ENCODE measurements at places on chromosomes 5 and 9.

GRCh38 chr5:95726811-95727763 is 4.0 kb upstream of the RHOBTB3 start:
- H3K4me3 ChIP-seq: no peak overlapping the region
- H3K4me1 ChIP-seq: peaks cover 6% of the 10 kb centered on the region
- H3K27me3 ChIP-seq: peaks cover 13% of the 10 kb centered on the region
- no peaks in the 10 kb centered on the region for H3K36me3 ChIP-seq
- H3K27ac ChIP-seq: no peak overlapping the region
- no peak for DNase-seq

GRCh38 chr5:140020601-140021177 is 22.4 kb downstream of the NRG2 start:
- no peak overlapping the region for H3K27ac ChIP-seq
- DNase-seq: no peak
- no peak overlapping the region for H3K4me3 ChIP-seq
- H3K36me3 ChIP-seq: no peaks in the 10 kb centered on the region
- H3K4me1 ChIP-seq: no peaks in the 10 kb centered on the region
- no peaks in the 10 kb centered on the region for H3K27me3 ChIP-seq

DNA sequence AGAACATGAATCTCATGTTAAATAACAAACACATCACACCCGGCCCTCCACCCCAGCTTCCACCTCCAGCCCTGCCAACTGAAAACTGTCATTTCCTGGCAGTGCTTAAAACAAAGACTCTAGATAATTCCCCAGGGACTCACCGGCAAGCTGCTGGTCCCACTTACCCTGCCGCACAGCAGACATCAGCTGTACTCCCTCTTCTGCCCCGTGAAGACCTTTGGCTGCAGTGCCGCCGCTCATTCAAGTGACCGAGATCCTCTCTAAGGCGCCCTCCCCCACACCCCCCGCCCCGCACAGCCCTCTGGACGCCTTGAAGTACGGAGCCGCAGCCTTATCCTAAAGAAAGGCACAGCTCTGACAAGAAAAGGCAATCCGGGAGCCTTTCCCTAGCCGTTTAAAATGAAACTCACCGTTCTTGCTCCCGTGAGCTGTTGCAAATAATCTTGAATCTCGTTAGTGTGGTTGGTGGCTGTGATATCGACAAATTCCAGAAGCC is 434 bp downstream of the GLRX start:
- peaks cover 12% of the 10 kb centered on the region for H3K27me3 ChIP-seq
- DNase-seq: peak; percentile 76
- peak overlapping the region; percentile 99 for H3K27ac ChIP-seq
- H3K4me3 ChIP-seq: peak overlapping the region; percentile 91
- peaks cover 6% of the 10 kb centered on the region for H3K36me3 ChIP-seq
- peaks cover 33% of the 10 kb centered on the region for H3K4me1 ChIP-seq

DNA sequence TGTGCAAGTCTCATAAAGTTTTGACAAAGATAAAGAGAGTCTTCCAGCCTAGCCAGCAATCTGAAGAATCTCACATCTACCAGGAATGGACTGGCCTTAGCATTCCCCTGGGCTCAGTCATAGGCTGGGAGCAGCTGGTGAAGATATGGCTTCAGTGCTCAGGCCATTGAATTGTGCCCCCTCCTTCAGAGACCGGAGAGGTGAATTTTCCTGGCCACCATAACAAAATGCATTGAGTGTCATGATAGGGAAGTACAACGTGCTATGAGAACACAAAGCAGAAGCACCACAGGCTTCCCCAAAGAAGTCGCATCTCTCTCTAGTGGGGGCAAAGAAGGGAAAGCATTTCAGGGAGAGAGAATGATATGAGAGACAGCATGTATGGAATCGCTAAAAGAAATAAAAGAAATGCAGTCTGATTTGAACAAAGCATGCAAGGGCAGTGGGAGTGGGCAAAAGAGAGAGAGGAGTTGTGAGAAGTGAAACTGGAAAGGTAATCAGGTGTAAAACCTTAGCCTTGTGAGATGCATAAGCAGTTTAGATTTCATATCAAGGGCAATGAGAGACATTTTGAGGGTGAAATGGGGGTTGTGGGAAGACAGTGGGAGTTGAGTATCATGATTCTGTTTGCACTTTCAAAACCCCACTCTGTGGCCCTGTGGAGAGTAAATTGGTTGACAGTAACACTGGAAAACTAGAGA is 57.1 kb upstream of the NMUR2 start:
- peak; percentile 16 for DNase-seq
- peaks cover 11% of the 10 kb centered on the region for H3K4me1 ChIP-seq
- no peaks in the 10 kb centered on the region for H3K27me3 ChIP-seq
- peak overlapping the region; percentile 2 for H3K27ac ChIP-seq
- no peaks in the 10 kb centered on the region for H3K36me3 ChIP-seq

DNA sequence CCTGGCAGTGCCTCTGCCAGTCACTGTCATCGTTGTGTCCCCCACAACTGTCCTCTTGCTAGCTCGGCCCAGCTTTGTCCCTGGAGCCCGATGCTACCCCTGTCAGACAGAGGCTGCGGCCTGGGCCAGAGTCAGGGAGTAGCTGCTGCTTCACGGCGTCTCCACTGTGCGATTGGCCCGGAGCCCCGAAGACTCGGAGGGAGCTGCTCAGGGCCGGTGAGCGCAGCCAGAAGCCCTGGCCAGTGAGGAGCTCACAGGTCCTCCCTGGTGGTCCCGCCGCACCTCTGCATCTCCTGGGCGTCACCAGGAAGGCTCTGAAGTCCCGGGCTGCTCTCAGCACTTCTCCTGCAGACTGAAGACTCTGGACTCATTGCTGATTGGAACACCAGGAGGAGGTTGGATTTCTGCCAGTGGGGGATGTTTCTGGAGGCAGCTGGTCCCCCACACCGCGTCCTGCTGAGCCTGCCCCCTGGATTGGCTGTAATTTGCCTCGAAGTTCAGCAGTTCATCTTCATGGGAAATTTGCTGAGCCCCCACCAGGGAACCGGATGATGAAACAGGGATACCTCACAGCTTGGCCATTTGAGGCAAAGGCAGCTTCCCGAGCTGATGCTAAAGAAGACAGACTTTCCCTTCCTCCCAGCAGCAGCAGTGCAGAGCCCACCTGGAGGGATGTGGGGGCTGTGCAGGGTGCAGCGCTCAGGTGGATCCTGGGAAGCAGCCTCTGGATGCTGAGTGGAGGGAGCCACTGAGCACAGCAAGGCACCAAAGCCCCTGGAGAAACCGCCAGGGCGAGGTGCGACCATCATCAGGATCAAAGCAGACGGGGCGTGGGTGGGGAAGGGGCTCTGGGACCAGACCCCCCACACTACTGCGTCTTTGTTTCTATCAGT is 45.6 kb downstream of the USP20 start:
- H3K27me3 ChIP-seq: peaks cover 11% of the 10 kb centered on the region
- no peak for DNase-seq
- peaks cover 32% of the 10 kb centered on the region for H3K4me1 ChIP-seq
- peak overlapping the region; percentile 68 for H3K27ac ChIP-seq
- H3K36me3 ChIP-seq: no peaks in the 10 kb centered on the region

GRCh38 chr9:84079994-84080393 is 99.4 kb downstream of the RMI1 start:
- no peak overlapping the region for H3K4me3 ChIP-seq
- H3K4me1 ChIP-seq: peaks cover 5% of the 10 kb centered on the region
- H3K27me3 ChIP-seq: peaks cover 1% of the 10 kb centered on the region
- no peaks in the 10 kb centered on the region for H3K36me3 ChIP-seq
- no peak overlapping the region for H3K27ac ChIP-seq

GRCh38 chr9:95053611-95054570 is 263.6 kb downstream of the FANCC start:
- no peak for DNase-seq
- H3K27me3 ChIP-seq: no peaks in the 10 kb centered on the region
- H3K36me3 ChIP-seq: peaks cover 4% of the 10 kb centered on the region
- H3K27ac ChIP-seq: no peak overlapping the region

DNA sequence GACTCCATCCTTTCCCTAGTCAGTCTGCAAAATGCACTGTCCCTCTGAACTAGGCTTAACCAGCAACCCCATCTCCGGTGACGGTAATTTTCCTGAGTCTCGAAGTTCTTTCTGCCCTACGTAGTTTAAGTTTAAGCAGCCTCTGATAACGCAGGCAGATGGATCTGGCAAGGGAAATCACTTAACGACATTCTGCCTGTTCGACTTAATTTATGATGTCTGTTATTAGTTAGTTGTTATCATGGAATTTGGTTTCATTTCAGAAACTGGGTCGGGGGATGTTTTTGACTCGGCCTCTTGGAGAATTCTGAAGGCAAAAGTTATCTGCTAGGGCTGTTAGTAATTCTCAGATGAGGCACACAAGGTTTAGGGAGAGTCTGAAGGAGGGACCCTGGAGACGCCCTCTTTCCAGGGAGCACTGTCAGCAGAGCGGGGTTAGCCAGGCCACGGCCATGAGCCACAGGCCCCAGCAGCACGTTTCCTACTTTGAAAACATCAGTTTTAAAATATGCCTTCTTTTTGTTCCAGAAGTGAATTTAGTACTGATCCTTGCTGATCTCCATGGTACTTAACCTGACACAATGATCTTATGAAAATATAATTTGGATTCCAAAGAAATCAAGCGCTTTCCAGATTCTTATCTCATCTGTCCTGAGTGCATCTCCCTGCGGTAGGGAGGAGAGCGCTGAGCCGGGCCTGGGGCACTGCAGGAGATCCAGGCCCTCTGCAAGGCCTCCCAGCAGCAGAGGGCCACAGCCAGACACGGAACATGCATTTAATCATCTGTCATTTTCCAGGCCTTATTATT is 171.0 kb upstream of the OTULINL start:
- peaks cover 18% of the 10 kb centered on the region for H3K4me1 ChIP-seq
- H3K36me3 ChIP-seq: no peaks in the 10 kb centered on the region

GRCh38 chr5:54390015-54390414 is 65.5 kb upstream of the HSPB3 start:
- peak; percentile 56 for DNase-seq
- H3K4me3 ChIP-seq: no peak overlapping the region
- peak overlapping the region; percentile 86 for H3K27ac ChIP-seq
- H3K4me1 ChIP-seq: peaks cover 17% of the 10 kb centered on the region
- no peaks in the 10 kb centered on the region for H3K36me3 ChIP-seq

DNA sequence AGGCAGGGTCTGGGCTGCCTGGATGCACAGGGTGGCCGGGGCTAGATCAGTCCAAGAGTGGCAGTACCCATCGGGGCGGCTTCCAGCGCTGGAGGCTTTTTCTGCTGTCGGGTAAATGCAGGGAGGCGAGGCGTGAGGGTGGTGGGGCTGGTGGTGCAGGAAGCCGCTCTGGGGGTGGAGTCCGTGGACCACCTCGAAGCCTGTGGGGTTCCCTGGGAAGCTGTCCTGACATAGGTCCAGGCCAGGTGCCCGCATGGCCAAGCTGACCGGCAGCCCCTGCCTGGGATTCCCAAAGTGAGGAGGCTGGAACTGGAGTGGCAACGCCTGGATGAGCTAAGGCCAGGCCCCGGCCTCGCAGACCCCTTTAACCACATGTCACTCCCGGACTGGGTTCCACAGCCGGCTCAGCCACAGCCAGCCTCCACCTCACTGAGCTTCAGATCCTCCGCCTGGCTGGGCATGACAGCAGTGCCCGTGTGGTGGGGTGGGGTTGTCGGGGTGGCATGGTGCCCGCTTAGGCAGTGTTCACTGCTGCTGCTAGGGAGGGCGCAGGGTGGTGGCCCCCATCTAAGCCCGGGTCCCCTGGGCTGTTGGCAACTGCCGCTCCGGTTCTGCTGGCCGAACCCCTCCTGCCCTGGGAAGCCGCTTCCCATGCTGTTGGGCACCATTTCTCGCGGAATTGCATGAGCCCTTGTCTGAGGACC is 1.4 kb upstream of the QRFP start:
- no peak overlapping the region for H3K27ac ChIP-seq
- H3K4me3 ChIP-seq: no peak overlapping the region
- no peaks in the 10 kb centered on the region for H3K36me3 ChIP-seq
- H3K27me3 ChIP-seq: peaks cover 2% of the 10 kb centered on the region

GRCh38 chr9:78149702-78150291 is 86.1 kb upstream of the CEP78 start:
- H3K36me3 ChIP-seq: no peaks in the 10 kb centered on the region
- H3K4me1 ChIP-seq: no peaks in the 10 kb centered on the region
- no peaks in the 10 kb centered on the region for H3K27me3 ChIP-seq

DNA sequence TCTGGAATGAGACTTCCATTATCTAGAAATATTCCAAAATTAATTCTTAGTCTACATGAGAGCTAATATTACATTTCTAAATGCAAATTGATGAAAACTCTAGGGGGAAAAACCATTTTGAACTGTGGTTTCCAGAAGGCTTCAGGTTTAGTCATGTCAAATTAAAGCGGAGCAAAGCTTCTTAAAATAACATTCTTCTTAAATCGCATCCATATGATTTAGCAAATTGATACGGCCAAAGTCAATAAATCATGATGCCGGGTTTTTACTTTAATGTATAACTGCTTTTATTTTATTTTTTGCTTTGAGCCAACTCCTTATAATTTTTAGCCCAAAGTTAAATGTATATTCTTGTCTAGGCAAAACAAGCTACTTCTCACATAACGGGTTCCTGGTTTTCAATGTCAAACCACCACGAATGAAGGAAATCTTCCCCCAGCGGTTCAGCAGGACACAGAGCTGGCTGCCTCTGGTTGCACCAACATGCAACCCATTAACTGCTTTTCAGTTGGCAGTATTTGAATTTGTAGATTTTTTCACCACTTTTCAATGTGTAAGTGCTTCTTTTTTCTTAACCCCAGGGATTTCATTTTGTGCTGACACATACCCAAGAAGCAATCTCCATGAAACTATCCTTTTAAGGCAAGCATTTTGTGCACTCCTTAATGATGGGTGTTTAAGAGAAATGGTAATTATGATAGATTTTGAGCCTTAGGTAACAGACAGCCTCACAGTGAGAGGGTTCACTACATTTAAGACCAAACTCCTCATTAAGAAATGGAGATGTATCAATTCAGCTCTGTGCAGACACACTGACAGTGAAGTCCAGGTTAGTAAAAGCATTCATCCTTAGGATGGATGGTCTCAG is 35.5 kb downstream of the EFNA5 start:
- no peaks in the 10 kb centered on the region for H3K27me3 ChIP-seq
- no peak for DNase-seq
- no peaks in the 10 kb centered on the region for H3K36me3 ChIP-seq

- H3K4me1 ChIP-seq: no peaks in the 10 kb centered on the region
- H3K27ac ChIP-seq: no peak overlapping the region
- H3K36me3 ChIP-seq: no peaks in the 10 kb centered on the region
- DNase-seq: no peak
These were observed 330.7 kb downstream of the ADGRV1 start for GRCh38 chr5:90889325-90889600.

DNA sequence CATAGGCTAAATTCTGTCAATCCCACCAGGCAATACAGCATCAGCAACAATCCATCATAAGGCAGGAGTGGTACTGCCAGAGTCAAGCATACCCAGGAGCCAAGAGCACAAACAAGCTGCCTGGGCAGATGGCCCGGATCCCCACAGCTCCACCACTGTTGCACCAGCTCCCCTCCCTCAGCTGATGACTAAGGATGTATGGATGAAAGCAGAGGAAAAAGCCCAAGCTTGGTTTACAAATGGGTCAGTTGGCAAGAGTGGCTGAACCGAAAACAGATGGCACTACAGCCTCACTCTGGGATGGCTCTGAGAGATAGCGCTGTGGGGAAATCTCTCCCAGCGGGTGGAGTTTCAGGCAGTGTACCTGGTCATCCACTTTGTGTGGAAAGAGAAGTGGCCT is 29.4 kb downstream of the DROSHA start:
- peak overlapping the region; percentile 36 for H3K27ac ChIP-seq
- DNase-seq: no peak
- peaks cover 4% of the 10 kb centered on the region for H3K4me1 ChIP-seq
- peaks cover 9% of the 10 kb centered on the region for H3K36me3 ChIP-seq
- no peaks in the 10 kb centered on the region for H3K27me3 ChIP-seq

- DNase-seq: no peak
- H3K4me3 ChIP-seq: no peak overlapping the region
- no peak overlapping the region for H3K27ac ChIP-seq
- H3K27me3 ChIP-seq: peaks cover 3% of the 10 kb centered on the region
These were observed 21.7 kb downstream of the ABO start for GRCh38 chr9:133253268-133253667.

Data from glutamatergic neuron (in vitro differentiated cells).